Urinary bladder (tissue), 4 donors: ENCODE measurements at places on chromosomes 7 and 10. TPM values are rescaled to one million over a fixed set of nuclear protein-coding genes. Genes with fewer than 3 reads are reported as not detected.

DNA sequence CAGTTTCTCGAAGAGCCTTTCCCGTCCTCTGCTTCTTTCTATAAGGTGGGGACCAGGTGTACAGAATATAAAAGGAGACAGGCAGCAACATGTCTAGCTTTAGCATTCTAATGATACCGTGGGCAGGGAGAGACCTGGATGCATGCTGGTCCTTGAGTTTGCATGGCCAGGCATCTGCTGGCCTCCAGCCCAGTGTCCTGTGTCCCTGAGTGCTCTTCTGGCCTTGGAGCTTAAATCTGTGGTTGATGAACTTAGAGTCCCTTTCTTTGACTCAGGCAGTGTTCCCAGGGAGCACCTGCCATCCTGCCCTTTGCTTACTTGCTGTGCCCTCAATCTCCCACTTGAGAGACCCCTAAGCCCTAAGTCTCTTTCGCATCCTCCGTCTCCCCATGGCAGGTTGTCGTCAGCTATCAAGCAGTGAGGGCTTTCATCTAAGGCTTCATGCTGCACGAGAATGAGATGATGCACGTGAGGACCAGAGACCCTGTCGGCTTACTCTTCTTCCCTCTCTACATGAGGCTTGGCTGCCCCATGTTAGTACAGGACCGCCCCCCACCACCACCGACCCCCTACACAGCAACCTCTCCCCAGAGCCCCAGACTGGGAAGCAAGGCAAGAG, 313.4 kb upstream of the C7orf33 start:
- DNase-seq: no peak

DNA sequence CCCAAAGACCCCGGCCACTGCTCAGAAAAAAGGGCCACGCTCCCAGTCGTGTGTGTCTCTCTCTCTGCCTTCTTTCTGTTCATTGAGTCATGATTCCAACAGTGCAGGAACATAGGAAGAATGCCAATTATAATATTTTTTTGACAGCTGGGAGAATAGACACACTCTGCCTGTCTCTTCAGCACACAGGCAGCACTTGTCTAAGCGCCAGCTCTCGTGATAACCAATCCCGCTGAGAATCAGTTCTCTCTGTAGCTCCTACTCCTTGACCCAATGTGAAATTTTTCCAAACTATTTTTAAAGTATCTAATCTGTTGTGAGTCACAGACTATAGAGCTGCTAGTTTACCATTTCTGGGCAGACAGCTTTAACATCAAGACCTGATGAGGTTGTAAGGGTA, 145.7 kb upstream of the RHEB start:
- no peak for DNase-seq

- DNase-seq: no peak
These were observed 33.0 kb downstream of the UCMA start for GRCh38 chr10:13201132-13201531.

GRCh38 chr10:132274581-132274980, 33.2 kb downstream of the STK32C start:
- DNase-seq: no peak

GRCh38 chr10:113960617-113961181, 83.0 kb upstream of the ADRB1 start:
- DNase-seq: no peak

GRCh38 chr7:129835569-129835968, 117.2 kb downstream of the UBE2H start:
- DNase-seq: no peak

- no peak for DNase-seq
These were observed 183.7 kb downstream of the KCND2 start for GRCh38 chr7:120456699-120457098.

DNA sequence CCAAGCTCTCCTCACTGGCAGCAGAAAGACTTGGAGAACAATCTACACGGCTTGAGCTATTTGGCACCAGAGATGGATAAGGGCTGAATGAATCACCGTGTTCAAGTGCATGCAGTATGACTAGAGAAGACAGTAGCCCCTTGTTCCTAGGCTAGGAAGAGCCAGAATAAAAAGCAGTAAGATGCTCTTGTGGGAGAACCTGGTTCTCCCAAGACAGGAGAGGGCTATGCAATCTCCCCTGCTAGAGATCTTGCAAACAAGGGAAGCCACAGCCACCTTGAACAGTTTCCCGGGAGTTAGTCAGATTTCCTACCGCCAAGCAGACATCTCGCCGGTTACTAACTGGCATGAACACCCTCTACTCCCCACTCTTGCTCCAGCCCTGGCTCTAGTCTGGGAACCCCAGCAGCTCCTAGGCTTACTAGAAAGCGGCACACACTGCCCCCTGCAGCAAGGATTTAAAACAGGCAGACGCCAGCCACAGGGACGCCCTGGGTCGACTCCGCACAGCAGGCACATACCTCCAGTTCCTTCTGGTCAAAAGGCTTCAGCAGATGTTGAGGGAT, 107.3 kb downstream of the SMURF1 start:
- no peak for DNase-seq

GRCh38 chr7:103093429-103093828, 18.5 kb downstream of the ARMC10 start:
- no peak for DNase-seq

DNA sequence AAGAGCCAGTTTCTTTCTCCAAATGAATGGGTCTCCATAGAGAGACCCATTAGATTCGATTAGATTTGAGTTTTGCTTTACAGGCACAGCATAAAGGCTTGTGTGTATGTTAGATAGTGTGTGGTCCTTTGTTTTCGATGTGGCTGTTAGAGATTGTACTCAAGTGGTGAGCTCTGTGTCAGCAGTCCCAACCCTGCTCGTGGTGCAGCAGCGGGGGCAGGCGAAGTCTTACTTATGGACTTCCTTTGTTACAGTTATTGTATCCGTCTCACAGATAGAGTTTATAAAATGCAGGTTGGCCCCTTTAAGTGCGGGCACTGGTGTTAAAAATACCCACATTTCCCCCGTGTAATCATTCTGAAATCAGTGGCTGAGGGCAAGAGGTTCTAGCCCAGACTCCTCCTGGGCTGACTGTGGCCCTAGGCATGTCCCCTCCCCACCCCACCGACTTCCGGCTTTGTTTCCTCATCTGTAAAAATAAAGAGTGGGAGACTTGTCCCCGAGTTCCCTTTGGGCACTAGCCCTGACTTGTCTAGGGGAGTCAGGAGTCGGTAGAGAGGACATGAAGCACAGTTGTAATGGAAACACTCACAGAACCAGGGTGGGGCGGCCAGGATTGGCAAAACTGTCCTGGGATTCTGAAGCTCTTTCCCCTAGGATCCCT, 28.6 kb downstream of the MTURN start:
- DNase-seq: no peak

DNA sequence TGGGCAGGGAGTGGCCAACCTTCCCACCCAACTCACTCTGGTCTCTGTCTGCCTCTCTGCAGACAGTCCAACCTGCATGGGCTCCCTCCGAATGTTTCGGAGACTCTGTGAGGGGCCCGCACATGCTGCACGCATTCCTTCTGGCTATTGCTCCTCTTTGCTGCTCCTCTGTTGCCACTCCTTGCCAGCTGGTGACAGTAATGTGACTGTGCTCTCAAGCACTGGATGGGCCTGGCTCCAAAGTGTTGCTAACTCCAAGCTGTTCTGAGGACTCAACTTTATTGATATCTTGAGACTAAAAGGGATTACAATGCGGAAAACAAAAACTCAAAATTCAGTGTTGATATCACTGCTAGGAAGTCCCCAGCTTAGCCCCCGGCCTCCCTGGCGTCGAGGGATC, 105.4 kb upstream of the KIF5B start:
- no peak for DNase-seq

GRCh38 chr7:8413600-8413999, 19.8 kb upstream of the NXPH1 start:
- no peak for DNase-seq

GRCh38 chr7:87479951-87480350, 4.5 kb upstream of the ABCB4 start:
- DNase-seq: no peak

DNA sequence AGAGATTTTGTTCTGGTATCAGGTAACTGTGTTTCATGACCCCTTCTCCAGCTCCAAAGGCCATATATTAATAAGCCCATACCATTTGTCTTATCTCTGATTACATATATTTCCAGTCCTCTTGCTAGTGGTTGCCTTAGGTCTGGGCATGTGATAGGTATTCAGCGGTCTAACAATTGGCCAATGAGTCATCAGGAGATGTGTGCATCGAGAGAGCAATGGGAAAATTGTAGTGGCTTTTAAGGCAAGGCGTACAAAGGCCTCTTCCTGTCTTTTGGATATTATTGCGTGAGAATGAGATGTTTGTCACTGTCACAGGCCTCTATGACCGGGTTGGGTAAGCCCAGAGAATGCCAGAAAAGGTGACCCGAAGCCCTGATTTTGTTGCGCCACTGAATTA, 38.6 kb upstream of the SFRP5 start:
- DNase-seq: no peak

DNA sequence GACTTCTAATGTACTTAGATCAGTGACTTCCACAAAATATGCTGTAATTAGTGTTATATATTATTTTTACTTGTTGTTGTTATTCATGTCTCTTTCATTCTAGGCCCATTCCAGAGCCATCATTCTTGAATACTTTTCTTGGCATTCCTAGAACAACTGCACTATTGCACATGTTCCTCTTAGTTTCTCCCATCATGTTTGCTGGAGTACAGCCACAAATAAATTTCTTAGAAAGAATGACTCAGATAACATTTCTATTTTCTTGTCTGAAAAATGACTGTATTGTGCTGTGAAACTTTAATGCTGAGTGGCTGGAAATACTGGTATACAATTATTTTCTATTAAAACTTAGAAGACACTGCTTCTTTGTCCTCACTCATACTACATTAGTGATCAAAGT, 651.0 kb upstream of the STEAP1 start:
- DNase-seq: no peak

- DNase-seq: no peak
These were observed 131.4 kb downstream of the TCERG1L start for GRCh38 chr10:131180086-131180485.

DNA sequence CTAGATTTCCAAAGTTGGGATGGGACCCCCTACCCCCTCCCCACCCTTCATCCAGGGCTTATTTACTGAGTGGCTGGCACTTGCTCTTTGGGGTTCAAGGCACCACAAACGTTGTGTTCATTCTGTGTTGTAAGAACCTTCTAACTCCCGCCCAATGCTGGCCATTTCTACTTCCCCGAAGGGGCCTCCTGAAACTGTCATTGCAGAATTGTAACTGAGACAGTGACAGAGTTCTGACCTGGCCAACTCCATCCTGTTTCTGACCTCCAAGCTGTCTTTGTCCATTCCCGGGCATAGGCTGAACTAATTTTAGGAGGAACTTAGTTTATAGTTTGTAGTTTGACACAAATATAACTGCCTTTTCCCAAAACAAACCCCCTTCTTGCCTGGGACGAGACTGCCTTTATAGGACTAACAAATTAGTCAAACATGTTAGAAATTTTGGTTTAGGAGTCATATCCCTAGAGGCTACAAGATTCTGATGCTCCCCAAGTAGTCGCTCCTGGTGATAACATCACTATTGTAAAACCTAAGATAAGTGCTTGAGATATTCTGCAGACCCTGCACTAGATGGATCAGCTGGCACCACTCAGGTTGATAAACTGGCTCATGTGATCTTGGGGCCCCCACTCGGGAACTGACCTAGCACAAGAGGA, 34.8 kb upstream of the ZMIZ2 start:
- DNase-seq: no peak

The CLDN3 gene
- 0.21 TPM for total RNA-seq

The CFAP58 gene
- 0.69 TPM for total RNA-seq

The HOXA4 gene
- total RNA-seq: 1.0 TPM

The CRYGN gene
- 0.16 TPM for total RNA-seq

The TCAF1 gene
- 67.0 TPM for total RNA-seq

The ZCWPW1 gene
- 4.2 TPM for total RNA-seq

The JCAD gene
- 52.0 TPM for total RNA-seq

The CACNB2 gene
- total RNA-seq: 40.4 TPM

The ASIC3 gene
- 1.1 TPM for total RNA-seq
